ENCODE measurements at places on chromosomes 1 and 21. TPM values are rescaled to one million over a fixed set of nuclear protein-coding genes. Genes with fewer than 3 reads are reported as not detected.

Gene WNT3A
- not detected for total RNA-seq

Gene AMY2A
- total RNA-seq: not detected

Gene LRRC71
- total RNA-seq: 0.37 TPM

Gene OR2T2
- not detected for total RNA-seq

Gene ATP6V1G3
- not detected for total RNA-seq

Gene TNFRSF18
- total RNA-seq: not detected

Gene VWA5B1
- total RNA-seq: not detected

Gene CLCA2
- 1.5 TPM for total RNA-seq

Gene SLC6A9
- total RNA-seq: 11.0 TPM

Gene OR2L3
- total RNA-seq: not detected

Gene LAMC2
- 594 TPM for total RNA-seq

Gene MYBPH
- total RNA-seq: 0.30 TPM

Gene DUSP23
- 10.6 TPM for total RNA-seq

Gene SLC25A34
- 0.69 TPM for total RNA-seq
